NCI-H1930 (cell line): ENCODE measurements at places on chromosomes 7 and 10.

DNA sequence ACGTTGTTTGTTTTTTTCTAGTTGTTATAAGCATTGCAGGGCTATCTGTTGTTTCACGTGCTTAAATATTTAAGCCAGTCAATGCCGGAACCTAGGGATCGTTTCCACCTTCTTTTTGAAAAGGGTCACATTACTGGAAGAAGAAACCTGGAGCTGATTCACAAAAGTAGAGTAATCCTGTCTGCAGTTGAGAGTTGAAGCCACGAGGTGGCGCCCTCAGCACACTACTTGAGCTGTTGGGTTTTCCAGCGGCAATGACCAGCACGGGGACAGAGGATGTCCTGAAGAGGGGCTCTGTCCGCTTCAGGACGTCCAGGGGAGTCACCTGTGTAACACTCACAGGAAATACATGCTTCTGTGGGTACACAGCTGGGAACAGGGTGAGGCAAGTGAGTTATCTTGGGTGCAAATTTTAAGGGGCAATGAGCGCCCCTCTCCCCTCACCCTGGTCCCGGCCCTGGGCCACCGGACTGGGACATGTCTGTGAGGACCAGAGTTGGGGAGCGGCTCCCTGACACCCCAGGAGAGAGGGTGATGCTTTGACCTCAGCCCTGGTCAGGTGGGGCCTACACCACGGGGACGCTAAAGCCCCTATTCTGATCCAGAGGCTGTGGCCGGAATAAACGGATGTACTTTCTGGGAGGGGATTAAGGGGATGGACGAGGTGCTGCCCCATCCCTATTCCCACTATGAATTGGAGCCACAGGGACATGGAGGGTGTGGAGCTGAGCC is 26.3 kb upstream of the WDFY4 start:
- peak; percentile 13 for DNase-seq

DNA sequence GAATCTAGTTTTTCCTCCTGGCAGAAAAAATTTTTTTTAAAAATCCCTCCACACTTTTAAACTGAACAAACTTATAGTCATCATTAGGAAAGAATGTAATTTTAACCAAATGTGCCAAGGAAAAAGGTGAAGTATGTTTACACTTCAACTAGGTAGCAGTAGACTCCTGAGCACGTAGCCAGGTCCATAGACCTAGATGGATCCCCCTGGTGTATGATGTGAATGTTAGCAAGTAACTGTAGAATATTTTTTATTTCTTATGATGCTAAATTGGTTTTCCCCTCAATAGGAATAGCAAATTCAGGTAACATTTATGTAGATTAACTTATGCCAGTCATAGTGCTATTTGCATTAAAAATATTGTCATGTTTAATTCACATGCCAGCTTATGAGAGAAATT is 19.6 kb downstream of the CABCOCO1 start:
- no peak for DNase-seq

DNA sequence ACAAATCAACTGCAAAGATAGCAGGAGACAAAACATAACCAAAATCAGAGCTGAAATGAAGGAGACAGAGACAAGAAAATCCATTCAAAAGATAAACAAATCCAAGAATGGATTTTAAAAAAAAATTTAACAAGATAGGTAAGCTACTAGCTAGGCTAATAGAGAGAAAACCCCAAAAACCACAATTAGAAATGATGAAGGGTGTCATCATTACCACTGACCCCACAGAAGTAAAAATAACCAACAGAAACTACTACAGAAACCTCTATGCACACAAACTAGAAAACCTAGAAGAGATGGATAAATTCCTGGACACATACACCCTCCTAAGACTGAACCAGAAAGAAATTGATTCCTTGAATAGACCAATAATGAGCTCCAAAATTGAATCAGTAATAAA is 117.6 kb downstream of the DNAJC1 start:
- DNase-seq = no peak

GRCh38 chr7:124590814-124591213 is 174.8 kb downstream of the GPR37 start:
- DNase-seq = no peak

DNA sequence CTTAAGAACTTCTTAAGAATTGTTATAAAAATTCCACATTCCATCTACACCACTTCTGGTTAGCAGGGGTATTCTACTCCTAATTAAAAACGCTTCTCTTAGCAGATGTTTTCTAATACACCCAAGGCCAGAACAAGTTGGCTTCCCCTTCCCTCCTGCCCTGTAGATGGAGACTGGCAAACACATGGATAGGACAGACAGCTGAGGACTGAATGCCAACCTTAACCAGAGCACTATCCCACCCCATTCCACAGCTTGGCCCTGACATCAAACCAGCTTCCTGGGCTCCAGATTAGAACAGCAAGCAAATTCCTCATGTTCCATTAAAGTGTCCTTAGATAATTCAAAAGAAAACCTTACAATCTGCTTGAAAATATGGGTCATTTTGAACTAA is 56.6 kb upstream of the IL6 start:
- DNase-seq = no peak

DNA sequence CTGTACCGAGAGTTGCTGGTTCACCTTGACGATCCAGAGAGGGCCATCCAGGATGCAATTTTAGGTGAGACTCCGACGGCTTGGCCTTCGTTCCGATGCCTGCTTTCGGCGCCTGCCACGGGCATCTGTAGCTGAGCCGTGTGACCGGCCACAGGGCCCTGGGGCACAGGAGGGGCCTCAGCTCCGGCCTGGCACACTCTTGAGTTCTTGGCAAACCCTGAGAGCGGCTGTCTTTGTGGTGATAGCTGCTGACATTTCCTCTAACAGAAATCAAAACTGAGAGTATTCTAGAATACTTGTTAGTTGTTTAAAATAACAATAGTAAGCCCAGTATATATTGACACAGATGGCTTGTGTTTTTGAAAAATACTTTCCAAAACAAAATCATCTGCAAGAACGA is 52.2 kb upstream of the SUN1 start:
- no peak for DNase-seq

- no peak for DNase-seq
Observed at GRCh38 chr7:3318874-3319273, 17.8 kb downstream of the SDK1 start.
